ENCODE measurements at places on chromosomes 13 and 19. TPM values are rescaled to one million over a fixed set of nuclear protein-coding genes. Genes with fewer than 3 reads are reported as not detected.

DNA sequence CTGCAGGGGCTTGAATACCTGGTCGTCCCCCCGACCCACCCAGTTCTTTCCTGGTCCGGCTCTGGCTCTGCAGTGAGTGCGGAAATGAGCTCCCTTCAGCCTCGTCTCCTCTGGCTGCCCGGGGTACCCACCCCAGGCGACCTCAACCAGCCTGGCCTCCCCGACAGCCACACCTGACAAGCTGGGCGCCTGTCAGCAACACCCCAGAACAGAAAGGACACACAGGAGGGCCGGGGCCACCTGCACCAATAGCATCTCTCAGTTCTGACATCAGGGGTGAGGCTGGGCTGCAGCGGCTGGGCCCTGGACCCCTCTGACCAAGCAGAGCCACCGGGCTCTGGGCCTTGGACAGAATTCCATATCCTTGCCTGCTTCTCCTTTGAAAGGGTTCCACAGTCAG lies 19.7 kb downstream of the SUGP1 start:
- H3K36me3 ChIP-seq = peaks cover 4% of the 10 kb centered on the region
- DNase-seq = no peak
- no peaks in the 10 kb centered on the region for H3K4me1 ChIP-seq
- H3K27ac ChIP-seq = no peak overlapping the region
- H3K4me3 ChIP-seq = no peak overlapping the region

DNA sequence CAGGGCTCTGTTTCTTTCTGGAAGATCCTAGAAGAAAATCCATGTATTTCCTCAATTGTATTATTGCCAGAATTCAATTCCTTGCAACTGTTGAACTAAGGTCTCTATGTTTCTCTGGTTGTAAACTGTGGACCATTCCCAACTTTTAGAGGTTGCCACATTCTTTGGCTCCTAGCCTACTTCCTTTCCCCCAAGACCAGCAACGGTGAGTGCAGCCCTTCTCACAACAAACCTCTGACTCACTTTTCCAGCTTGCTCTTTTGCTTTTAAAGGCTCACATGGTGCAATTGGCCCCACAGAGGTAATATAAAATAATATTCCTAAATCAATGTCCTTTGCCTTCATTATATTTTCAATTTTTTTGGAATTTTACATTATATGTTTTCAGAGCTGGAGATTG lies 371.3 kb downstream of the SLITRK5 start:
- no peaks in the 10 kb centered on the region for H3K4me1 ChIP-seq
- H3K27ac ChIP-seq = no peak overlapping the region

- DNase-seq = no peak
- H3K27me3 ChIP-seq = peaks cover 48% of the 10 kb centered on the region
- H3K4me1 ChIP-seq = no peaks in the 10 kb centered on the region
- H3K27ac ChIP-seq = no peak overlapping the region
Measured at GRCh38 chr13:25372284-25373081, 709 bp downstream of the ATP8A2 start.

GRCh38 chr13:79197933-79198332 lies 208.1 kb downstream of the RBM26 start:
- DNase-seq = no peak
- H3K4me3 ChIP-seq = no peak overlapping the region

DNA sequence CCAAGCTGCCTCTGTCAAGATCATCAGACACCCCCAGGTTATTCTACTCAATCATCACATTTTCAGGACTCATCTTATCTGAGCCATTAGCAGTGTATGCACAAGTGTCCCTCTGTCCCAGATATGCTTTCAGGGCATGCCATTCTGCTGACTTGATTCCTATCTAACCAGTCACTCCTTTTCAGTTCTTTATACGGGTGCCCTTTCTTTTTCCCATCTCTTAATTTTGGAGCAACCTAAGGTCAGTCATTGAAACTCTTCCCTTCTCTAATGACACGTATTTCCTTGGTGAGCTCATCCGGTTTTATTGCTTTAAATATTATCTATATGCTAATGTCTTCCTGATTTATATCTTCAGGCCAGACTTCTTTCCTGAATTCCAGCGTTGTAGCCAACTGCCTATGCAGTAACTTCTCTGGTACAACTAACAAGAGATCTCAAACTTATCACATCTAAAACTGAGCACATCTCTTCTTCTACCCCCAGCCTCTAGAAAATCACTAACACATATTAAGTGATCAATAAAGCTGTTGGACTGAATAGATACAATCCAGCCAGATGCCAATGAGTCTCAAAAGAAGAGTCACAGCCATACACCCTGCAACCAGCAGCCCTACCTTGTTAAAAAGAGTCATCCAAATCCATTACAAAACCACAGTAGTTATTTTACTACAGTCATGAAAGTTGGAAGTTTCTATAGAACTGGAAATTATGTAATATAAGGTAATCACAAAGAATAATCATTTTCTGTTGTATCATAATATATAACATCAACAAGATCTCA lies 58.8 kb downstream of the DCLK1 start:
- H3K4me3 ChIP-seq = no peak overlapping the region
- H3K36me3 ChIP-seq = no peaks in the 10 kb centered on the region
- H3K27ac ChIP-seq = peak overlapping the region; percentile 10
- no peaks in the 10 kb centered on the region for H3K27me3 ChIP-seq
- no peak for DNase-seq

- H3K27ac ChIP-seq = no peak overlapping the region
- H3K27me3 ChIP-seq = peaks cover 11% of the 10 kb centered on the region
- no peak overlapping the region for H3K4me3 ChIP-seq
- H3K36me3 ChIP-seq = no peaks in the 10 kb centered on the region
- no peaks in the 10 kb centered on the region for H3K4me1 ChIP-seq
- no peak for DNase-seq
Measured at GRCh38 chr13:53152057-53152421, 123.4 kb downstream of the OLFM4 start.

The MIER2 gene
- total RNA-seq = 17.0 TPM

The OVOL3 gene
- not detected for total RNA-seq

The ZNF773 gene
- total RNA-seq = 26.2 TPM

The ZNF223 gene
- 5.6 TPM for total RNA-seq

The NPAS1 gene
- total RNA-seq = not detected
